CD4-positive, alpha-beta T cell treated with Interleukin-21 for 1 hour (primary cell): ENCODE measurements at places on chromosomes 5 and 9.

GRCh38 chr5:77213601-77214000 lies 3.1 kb downstream of the PDE8B start:
- no peak for DNase-seq

- no peak for DNase-seq
Measured at GRCh38 chr9:93572636-93573515, 3.5 kb upstream of the PHF2 start.

DNA sequence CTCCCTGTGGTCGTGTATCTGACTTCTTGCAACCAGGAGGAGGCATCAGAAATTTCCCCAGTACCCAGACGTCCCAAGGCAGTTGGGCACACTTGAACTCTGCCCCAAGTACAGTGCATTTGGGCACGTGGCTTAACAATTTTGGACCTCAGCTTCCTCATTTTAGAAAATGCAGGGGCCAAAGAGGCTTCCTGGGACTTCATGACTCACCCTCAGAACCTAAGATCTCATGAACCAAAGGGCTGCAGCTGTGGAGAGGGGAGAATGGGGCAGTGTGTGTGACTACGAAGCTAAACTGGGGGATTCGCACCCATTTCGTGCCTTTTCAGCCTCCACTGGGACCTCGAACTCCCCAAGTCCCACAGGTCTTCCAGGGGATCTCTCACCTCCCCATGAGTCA lies 59.2 kb downstream of the SYK start:
- no peak for DNase-seq

- DNase-seq = no peak
Measured at GRCh38 chr5:9852671-9853070, 222.5 kb upstream of the TAS2R1 start.

GRCh38 chr5:127019928-127020327 lies 10.4 kb downstream of the MARCHF3 start:
- no peak for DNase-seq

GRCh38 chr9:131992906-131993657 lies 86.6 kb downstream of the MED27 start:
- no peak for DNase-seq

DNA sequence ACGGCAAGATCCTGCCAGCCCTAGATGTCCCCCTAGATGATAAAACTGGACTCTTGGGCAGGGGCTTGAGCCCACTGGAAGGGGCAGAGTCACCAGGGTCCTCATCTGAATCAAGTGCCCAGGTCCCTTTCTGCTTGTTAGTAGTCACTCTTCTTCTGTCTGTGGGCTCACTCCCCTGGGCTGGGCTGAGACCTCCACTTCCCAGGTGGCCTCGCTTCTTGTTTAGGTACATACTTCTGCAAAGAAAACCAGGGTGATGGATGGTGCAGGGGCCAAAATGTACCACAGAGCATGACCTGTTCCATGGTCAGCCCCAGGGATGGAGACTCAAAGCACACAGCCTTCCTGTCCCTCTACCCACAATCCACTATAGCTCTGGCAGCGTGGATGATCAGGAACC lies 845 bp upstream of the SLC46A2 start:
- no peak for DNase-seq

- DNase-seq = peak; percentile 53
Measured at GRCh38 chr5:39164529-39165402, 54.6 kb downstream of the FYB1 start.

DNA sequence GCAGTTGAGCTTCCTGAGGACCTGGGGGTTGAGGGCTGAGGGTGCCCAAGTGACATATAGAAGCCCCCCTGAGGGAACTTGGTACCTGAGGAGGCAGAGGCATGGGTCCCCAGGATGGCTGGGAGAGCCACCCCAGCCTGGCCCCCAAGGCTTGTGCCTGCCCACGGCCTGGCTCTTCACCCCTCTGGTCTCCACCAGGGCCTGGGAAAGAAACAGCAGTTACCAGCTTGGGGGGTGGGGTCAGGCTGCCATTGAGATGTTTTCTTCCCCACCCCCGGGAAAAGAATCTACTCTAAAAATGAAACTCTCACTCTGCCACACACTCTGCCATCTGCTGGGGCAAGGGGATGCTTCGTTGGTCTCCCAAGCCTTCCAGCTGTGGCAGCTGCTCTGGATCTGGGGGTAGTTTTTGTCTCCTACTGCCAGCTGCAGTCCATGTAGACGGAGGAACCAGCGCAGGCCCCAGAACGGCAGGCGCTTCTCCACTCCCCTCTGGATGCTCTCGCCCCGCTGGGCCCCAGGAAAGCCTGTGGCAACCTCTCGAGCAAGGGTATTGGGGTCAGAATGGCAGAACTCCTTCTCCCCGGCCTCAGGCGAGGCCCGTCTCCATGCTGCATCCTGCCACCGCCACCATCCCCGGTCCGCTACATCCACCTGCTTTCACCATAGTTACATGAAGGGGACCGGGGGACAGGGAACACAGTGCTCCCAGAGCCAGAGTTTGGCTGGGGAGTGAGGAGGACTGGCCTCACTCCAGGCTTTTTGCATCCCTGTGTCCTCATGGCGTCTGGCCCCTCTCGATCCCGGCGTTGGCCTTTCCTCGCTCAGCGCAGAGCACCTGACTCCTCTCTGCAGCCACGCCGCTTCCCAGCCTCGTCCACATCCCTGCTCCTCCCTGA lies 123.5 kb downstream of the DAB2IP start:
- no peak for DNase-seq

GRCh38 chr9:127489471-127490115 lies 38.3 kb downstream of the LRSAM1 start:
- no peak for DNase-seq

DNA sequence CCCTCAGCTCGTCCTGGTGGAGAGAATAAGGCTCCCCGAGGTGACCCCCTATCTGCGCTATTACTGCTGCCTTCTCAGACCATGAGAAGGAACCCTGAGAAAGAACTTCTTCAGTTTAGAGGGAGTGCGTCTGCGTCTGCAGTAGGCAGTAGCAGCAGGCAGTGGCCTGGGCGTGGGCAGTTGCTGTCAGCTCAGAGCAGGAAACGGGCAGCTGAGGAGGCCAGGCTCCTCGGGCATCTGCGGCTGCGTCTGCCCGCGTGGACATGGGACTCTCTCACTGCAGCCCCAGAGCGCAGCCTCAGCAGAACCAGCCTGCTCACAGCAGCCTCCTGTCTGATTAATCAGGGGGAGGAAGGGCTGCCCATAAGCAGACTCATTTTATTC lies 49.8 kb upstream of the FCN1 start:
- DNase-seq = no peak

DNA sequence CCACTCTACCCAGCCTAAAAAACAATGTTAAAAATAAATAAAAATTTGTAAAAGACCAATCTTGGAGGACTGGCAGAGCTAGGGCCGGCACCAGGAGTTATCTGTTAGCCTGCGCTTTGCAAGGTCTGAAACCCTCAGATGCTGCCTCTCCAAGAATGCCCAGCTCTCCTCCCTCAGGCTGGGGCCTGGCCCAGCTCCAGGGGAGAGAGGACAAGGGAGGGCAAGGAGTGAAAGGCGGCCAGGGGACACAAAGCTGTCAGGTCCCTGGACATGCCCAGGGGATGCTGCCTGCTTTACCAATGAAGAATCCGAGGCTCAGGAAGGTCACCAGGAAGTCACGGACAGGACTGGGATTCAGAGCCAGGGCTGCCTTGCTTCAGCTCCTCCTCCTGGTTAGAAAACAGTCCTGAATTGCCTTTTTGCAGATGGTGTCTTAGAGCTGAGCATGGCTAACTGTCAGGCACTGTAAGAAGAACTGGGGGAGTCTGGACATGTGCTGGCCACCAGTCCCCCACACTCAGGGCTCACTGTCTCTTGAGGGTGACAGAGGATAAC lies 5.5 kb upstream of the N4BP3 start:
- DNase-seq = no peak

DNA sequence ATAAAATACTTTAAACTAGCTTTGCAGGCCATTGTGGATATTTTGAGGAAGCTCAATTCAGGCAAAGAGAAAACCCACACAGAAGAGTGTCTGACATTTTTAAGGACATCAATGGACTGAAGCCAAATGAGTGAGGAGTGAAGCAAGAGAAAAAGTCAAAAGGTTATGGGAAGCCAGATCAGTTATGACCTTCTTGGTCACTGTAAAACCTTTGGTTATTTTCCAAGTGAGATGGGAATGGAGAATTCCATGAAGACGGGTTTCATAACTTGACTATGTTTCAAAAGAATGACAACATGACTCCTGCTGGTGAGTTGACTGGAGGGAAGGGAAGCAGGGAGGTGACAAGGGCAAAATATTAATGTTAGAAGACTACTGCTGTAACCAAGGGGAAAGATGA lies 585.2 kb downstream of the EFNA5 start:
- DNase-seq = no peak

- DNase-seq = no peak
Measured at GRCh38 chr9:903886-904285, 62.4 kb downstream of the DMRT1 start.

GRCh38 chr5:87899721-87900131 lies 368.9 kb downstream of the TMEM161B start:
- DNase-seq = no peak

- DNase-seq = no peak
Measured at GRCh38 chr5:149387081-149387631, 8.1 kb upstream of the IL17B start.

DNA sequence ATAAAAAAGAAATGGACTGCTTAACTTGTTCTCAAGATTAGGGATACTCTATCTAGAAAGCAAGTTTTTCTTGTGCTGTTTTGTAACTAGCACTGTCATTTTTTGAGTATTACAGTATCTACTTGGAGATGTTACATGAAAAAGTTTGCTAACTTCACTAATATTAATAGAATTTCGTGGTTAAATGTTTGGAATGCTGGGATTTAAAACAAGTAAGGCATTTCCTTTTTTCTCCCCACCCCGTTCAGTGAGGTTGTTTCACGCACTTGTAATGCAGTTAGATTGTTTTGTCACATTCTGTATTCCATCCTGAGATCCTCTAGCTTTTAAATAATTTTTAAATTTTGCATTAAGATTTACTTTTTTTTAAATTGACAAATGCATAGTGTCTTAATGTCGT lies 20.0 kb upstream of the TEK start:
- no peak for DNase-seq

DNA sequence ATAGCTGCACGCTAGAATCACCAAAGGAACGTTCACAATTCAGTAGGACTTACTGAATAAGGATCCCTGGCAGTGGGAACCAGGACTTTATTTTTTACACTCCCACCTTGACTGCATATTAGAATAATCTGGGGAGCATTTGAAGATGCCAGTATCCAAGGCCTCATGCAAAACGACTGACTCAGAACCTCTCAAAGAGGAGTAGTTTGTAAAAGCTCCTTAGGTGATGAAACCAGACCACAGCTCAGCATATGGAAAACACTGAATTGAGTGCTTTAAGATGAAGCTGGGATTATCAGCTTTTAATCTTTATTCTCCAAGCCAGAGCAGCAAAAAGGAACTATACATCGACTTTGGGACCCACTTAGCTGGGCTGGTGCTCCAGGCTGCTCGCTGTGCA lies 288.3 kb downstream of the MLLT3 start:
- DNase-seq = no peak

- no peak for DNase-seq
Measured at GRCh38 chr5:74063346-74063745, 437.4 kb downstream of the ARHGEF28 start.

DNA sequence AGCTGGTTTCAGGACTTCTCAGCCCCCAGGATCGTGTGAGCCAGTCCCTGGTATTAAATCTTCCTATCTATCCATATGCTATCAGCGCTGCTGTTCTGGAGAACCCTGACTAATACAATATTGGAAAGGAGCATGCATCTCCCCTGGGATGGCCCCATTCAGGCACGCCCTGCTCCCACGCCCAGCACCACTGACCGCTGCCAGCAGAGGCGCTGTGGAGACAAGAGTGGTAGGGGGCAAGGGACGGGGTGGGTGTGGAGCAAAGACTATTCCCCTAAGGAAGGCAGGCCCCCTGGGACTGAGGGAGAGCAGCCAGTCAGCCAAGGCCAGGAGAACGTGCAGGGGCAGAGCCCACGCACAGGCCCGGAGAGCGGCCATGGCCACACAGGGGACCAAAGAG lies 116.0 kb downstream of the VAV2 start:
- DNase-seq = no peak

GRCh38 chr5:98535901-98536300 lies 237.6 kb upstream of the RGMB start:
- no peak for DNase-seq

GRCh38 chr5:203246-203930 lies 12.1 kb downstream of the LRRC14B start:
- DNase-seq = no peak

DNA sequence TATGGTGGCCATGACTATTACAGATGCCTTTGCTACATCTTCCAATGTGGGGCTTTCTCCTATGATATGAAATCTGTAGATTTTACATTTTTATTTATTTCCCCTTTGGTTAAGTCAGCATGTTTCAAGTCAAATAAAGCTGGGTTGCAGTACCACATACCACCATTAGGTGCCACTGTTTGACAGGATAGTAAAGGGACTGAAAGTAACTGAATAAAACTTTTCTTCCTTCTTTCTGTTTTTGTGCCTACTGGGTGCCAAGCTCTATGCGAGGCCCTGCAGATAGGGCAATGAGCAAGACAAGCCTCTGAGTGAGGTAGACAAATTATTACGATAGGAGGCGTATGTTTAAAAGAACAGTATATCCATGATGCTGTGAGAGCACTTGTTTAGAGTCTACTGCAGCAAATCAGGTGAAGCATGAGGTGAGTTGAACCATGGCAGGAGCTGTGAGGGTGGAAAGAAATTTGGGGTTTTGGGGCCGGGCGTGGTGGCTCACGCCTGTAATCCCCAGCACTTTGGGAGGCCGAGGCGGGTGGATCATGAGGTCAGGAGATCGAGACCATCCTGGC lies 64.8 kb downstream of the GDNF start:
- no peak for DNase-seq

- DNase-seq = no peak
Measured at GRCh38 chr5:27130587-27130986, 92.2 kb upstream of the CDH9 start.

DNA sequence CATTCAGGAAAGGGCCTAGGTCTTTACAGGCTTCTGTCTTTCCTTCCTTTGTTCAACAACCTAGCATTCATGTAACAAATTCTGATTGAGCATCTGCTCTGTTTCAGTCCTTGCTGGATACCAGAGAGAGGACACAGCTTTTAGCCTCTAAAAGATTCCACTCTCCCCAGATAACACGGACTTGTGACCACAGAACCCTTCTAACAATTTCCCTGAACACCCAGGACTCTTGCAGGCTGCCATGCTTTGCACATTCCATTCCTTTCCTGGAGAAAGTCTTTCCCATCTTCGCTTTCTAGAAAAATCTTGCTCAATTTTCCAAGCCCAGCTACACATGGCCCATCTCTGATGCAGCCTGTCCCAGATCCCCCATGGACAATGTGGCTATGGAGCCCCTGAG lies 310.9 kb downstream of the ACTL7B start:
- DNase-seq = no peak

- no peak for DNase-seq
Measured at GRCh38 chr5:175593794-175594193, 64.1 kb upstream of the HRH2 start.
